Frontal cortex (tissue), 4 donors: ENCODE measurements at places on chromosomes 4 and X.

GRCh38 chr4:7593646-7594412, 159.1 kb upstream of the PSAPL1 start:
- DNase-seq, result no peak

GRCh38 chr4:165539801-165540200, 161.0 kb downstream of the CPE start:
- no peak for DNase-seq

DNA sequence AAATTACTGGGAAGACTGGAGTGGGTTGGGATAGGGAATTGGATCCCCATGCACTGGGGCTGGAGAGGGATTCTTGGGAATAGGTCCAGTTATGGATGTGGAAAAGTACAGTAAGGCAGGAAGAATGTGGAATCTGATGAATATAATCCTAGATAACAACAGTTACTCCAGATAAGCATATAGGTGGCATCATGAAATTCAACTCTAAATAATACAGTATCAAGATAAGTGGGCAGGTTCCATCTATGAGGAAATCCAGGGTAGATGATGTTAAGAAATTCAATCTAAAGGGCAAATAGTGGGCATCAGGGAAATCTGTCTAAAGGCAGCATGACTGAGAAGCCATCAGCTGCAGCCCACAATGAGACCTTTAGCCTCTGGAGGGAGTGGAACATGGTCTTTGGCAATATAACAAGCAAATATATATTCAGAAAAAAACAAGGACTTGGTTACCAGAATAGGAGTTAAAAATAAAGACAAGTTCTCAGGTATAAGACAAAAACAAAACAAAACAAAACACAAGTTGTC, 1.2 kb downstream of the DTHD1 start:
- no peak for DNase-seq

DNA sequence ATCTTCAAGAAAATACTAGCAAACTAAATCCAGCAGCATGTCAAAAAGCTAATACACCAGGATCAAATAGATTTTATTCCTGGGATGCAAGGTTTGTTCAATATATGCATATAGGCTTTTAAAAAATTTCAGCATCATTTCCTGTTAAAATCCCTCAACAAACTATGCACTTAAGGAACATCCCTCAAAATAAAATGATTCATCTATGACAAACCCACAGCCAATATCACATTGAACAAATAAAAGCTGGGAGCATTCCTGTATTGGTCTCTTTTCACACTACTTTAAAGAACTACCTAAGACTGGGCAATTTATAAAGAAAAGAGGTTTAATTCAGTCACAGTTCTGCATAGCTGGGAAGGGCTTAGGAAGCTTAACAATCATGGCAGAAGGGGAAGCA, 726.7 kb downstream of the GRXCR1 start:
- DNase-seq, result no peak

DNA sequence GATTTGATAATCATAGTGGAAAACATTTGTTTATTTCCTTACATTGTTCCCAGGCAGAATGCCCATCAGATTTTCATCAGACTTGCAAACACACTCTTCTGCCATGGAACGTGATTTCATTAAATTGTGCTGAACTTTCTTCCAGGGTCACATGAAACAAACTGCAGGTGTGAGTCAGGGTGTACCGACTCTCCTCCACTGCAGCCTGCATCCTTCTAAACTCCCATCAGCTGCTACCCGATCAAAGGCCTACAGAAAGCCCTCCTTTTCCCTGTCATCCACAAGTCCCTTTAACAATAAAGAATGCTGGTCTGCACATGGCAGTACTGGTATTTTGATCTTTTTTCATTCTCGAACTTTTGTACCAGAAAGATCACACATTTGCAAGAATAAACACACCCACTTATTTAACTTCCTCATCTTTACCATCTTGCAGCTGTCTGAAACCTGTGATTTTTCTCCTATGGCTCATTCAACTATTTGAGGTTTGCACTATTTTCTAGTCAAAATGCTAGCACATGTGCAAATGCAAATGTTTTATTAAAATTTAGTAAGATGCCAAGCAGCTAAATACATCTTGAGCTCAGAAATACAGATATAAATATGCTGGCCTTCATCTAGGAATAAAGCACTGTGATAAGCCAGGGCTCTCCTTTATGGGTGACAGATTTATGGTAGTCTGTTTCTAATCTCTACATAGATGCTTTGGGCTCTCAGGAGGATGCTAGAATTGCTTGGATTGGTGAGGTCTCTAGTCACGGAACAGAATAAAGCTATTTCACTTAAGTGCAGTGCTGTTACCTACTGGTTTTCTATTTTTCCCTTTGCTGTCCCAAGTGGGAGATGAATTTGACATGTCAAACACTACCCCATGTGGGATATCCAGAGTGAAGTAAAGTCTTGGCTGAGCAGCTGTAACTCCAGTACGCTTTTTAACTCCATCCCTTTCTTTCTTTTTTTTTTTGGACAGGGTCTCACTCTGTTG, 25.8 kb upstream of the ARHGAP24 start:
- no peak for DNase-seq

DNA sequence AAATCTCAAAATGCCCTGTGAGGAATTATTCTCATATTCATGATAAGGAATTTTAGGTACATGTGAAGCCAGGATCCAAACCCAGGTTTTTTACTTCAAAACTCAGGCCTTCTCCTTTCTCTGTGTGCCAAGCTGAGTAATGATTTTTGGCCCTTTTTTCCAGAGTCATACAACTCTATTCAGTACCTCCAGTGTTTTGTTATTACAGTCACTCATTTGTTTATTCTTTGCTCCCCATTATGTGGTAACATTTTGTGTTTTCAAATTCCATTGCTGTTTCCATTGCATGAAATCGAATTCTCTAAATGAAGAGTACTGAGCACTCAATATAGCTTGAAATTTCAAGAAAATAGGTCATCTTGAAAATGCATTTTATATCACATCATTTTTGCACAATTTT, 315.4 kb downstream of the NR3C2 start:
- no peak for DNase-seq

- DNase-seq, result no peak
These were observed 475.9 kb downstream of the PDHA2 start for GRCh38 chr4:96315815-96316214.

GRCh38 chrX:15170927-15171326, 99.0 kb downstream of the ASB9 start:
- no peak for DNase-seq

GRCh38 chrX:17535229-17535628, 160.2 kb downstream of the NHS start:
- no peak for DNase-seq

DNA sequence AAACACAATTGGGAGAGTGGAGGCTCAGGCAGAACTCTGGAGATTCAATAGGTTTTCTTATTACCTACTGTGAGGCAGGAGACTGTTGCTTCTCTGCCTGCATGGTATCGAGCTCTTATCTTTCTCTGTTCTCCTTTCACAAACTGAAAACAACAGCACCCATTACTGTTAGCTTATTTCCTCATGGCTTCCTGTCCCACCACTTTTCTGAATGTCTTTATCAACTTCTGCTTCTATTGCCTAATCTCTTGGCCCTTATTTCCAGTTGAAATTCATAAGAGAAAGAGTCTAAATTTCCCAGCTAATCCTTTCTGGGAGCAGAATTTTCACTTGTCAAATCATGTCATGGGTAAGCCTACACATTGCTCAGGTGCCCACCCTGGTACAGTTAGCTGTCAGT, 46.8 kb upstream of the NDST3 start:
- no peak for DNase-seq

DNA sequence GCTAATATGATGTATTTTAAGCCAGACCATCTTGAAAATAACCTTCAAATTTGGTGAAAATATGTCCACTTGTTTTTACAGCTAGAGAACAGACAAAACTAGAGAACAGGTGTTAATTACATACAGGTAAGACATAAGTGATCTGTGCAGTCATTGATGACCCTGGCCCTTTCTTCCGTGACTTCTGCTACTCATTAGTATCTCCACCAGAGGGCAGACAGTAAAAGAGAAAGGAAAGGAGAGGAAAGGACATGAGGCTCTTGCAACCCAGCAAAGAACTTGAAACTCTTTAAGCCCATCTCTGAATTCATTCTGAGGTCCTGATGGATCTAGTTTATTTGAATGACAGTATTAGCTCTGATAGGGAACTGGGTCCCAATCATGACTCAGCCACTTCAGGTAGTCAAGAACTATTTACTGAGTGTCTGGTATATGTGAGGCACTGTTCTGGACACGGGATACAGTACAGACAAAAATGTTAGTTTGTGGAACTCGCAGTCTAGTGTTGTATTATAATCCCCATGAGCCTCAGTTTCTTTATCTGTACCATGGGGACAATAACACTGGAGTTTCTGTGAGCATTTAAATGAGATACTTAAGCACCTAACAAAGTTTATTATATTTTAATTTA, 121.0 kb upstream of the TEX13D start:
- no peak for DNase-seq

GRCh38 chr4:86508436-86508835, 85.7 kb upstream of the PTPN13 start:
- no peak for DNase-seq

- no peak for DNase-seq
These were observed 611.6 kb upstream of the GRIA3 start for GRCh38 chrX:122572461-122572860.
